ENCODE measurements at places on chromosomes 1 and 21.

DNA sequence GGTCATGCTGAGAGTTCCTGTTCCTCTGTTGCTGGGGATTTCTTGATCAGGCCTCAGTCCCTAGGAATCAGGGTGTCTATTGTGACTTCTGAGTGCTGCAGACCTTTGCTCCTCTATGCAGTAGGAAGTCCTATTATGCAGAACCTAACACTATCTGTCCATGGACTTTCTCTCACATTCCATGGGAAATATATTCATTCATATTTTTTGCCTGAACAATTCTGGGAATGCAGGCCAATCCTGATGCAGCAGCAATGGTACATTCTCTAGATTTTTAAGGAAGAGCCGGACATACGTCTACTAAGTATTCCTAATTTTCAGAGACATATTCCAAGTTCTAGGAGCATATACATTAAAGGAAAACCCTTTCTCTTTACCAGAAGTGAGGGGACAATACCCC is 61.1 kb upstream of the C1orf87 start:
- DNase-seq = no peak

DNA sequence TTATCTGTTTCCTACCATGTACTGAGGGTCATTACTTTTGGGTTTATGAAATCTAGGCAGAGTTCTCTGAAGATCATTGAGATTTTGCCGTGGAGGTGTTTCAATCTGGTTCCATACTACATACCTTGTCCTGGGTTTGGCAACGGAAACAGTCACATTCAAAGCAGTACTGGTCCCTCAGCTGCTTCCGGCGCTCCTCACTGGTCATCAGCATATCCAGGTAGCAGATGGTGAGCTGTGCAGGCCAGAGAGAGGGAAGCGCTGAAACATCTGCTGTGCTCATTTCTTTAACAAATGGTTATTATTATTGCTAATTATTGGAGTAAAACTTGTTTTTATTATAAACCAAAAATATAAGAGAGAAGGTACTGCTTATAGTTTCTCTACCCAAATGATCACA is 591.7 kb downstream of the SMYD3 start:
- no peak for DNase-seq

DNA sequence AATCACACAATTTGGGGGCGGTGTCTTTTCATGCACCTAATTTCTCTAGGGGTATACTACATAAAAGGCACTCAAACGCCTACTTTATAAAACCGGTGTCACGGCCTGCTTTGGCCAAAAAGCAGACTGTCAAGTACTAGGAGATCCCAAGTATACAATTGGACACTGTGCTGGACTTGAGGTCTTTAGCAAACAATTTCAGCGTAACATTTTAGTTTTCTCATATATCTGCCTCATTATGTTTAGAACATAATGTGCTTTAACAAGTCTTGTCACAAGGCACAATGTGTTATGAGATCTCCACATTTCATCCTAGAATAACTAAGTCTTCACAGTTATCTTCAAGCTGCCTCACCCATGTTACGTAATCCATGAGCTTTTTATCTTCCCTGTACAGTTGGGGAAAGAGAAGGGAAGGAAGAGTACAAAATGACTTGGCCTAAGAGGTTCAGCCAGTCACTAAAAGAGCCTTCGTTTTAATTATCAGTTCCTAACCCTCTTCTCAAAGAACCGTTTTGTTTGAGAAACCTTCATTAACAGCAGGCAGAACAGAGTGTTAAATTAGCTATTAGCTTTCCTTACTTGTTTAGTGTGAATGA is 1.7 kb downstream of the SSX2IP start:
- no peak for DNase-seq

- no peak for DNase-seq
Measured at GRCh38 chr1:29213055-29213454, 17.7 kb downstream of the MECR start.

DNA sequence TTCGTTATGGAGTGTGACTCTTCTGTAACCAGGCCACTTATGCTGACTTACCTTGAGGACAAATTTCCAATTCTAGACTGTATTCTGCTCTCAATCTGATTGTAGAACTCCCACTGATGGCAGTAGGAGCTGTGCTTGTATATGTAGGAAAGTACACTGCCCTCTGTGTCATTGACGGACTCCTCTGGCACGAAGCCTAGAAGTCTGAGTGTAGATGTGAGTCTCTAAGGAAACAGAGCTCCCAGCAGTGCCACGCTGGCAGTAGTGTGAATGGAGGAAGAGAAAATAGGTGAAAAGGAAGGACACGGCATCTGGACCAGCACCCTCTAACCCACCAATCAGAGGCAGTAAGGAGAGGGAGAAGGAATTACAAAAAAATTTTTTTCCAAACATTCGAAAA is 130.4 kb upstream of the ADGRL2 start:
- no peak for DNase-seq

DNA sequence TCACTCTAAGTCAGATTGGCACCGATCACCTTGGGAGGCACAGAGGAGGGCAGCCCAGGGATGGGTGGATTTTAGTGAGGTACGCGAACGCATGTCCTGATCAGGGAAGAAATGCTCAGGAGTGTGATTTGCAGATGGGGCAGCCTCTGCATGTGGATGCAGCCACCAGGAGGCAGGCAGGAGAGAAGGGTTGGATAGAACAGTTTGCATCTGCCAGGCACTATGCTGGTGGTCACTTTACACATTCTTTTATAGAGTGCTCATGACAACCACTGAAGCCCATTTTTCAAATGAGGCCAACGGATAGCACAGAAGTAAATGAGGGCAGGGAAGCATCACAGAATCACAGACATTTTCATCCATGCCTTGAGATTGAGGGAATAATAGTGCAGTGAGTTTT is 5.7 kb downstream of the LAMB3 start:
- no peak for DNase-seq

DNA sequence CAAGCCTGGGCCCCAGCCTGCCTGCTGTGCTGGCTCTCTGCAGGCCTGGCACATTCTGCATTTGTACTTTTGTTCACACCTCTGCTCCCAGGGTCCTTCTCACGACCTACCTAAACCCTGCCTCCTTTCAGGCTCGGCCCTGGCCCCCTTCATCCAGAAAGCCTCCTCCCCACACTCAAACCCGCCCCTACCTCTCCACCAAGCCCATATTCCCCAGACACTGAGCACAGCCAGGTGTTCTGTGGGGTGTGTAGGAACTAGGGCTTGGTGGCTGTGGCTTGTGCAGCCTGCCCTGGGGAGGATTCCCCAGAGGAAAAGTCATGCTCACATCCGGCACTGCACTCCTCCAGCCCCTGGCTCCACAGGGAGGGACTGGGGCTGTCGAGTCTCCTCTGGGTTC is 8.2 kb upstream of the MIXL1 start:
- no peak for DNase-seq
